ENCODE measurements at places on chromosomes 3 and 15.

GRCh38 chr15:28167042-28167441, 67.9 kb upstream of the OCA2 start:
- no peak for DNase-seq

GRCh38 chr3:8743021-8743601, 9.5 kb downstream of the CAV3 start:
- no peak for DNase-seq

- no peak for DNase-seq
Observed at GRCh38 chr3:165111401-165111800, 33.1 kb upstream of the SI start.

- no peak for DNase-seq
Observed at GRCh38 chr15:96088650-96089049, 241.8 kb upstream of the NR2F2 start.

- DNase-seq, result no peak
Observed at GRCh38 chr15:100341239-100341749, 481 bp downstream of the ADAMTS17 start.

- DNase-seq, result no peak
Observed at GRCh38 chr3:137116619-137117018, 158.8 kb downstream of the IL20RB start.

- no peak for DNase-seq
Observed at GRCh38 chr3:30113906-30114305, 492.5 kb upstream of the TGFBR2 start.

- no peak for DNase-seq
Observed at GRCh38 chr3:42814246-42814645, 5.0 kb downstream of the ACKR2 start.

GRCh38 chr15:80485370-80486164, 81.4 kb downstream of the ARNT2 start:
- DNase-seq, result no peak

DNA sequence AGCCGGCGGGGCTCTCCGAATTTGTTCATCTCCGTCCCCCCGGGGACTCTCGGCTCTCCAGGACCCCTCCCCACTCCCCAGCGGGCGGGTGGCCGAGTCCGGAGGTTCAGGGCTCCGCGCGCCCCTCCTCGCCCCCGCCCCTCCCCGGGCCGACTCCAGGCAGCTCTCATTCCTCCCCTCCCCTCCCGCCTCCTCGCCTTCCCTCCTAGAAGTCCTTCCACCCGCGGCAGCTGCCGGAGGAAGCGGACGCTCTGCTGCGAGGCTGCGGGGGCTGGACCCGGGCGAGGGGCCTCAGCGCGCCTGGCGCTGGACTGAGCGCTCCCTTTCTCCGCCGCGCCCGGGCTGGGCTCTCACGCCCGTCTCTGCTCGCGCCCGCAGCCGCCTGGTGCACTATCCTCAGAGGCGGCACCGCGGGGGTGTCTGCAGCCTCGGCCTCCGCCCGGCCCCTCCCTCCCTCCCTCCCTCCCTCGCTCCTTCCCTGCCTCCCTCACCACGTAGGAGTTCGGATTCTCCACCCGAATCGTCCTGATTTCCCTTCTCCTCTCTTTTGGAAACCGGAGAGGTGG, at the start of gene ROBO2:
ROBO2 (plus strand) TSS at position 494 of the 566 bp plus-strand sequence. CDS start 687 bp downstream, outside the sequence.
- no peak for DNase-seq

- DNase-seq, result no peak
Observed at GRCh38 chr3:32120471-32120870, 14.1 kb downstream of the GPD1L start.

- DNase-seq, result no peak
Observed at GRCh38 chr3:154285221-154285620, 39.1 kb downstream of the DHX36 start.

- no peak for DNase-seq
Observed at GRCh38 chr15:29131840-29132420, 137.7 kb downstream of the NSMCE3 start.
